ENCODE measurements at places on chromosomes 7 and 10. TPM values are rescaled to one million over a fixed set of nuclear protein-coding genes. Genes with fewer than 3 reads are reported as not detected.

DNA sequence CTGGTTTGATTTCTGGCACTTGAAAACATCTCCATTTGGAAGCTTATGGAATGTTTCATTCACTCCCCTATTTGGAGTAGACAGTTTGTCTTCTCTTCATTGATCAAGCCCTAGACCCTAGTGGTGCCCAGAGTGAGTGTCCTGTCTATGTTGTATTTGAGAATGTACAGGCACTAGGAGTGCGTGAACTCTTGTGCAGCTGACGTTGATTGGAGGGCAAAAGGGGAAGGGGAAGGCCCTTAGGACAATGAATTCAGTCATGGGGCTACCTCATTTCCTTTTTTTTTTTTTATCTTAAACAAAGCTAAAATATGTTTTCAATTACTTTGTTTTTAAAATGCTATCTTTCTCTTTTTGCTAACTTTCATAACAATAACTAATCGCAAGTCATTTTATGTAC, 66.5 kb downstream of the ADD3 start:
- no peaks in the 10 kb centered on the region for H3K4me1 ChIP-seq
- no peaks in the 10 kb centered on the region for H3K27me3 ChIP-seq

DNA sequence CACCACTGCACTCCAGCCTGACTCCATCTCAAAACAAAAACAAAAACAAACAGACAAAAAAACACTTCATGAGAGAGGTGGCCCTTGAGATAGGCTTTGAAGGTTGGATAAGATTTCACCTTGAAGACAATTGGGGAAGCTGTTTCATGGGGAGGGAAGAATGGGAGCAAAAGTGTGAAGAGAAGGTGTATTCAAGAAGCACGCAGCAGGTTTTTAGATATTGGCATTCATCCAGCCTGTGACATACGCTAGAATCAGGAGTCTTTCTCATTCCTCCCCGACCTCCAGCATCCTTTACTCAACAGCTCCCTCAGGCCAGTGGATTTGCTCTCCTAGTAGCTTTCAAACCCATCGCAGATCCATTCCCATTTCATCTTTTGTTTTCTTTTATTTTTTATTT, 116.3 kb upstream of the FAM171A1 start:
- no peak overlapping the region for H3K4me3 ChIP-seq
- H3K27ac ChIP-seq: no peak overlapping the region
- no peak for DNase-seq
- no peaks in the 10 kb centered on the region for H3K4me1 ChIP-seq
- H3K27me3 ChIP-seq: no peaks in the 10 kb centered on the region

DNA sequence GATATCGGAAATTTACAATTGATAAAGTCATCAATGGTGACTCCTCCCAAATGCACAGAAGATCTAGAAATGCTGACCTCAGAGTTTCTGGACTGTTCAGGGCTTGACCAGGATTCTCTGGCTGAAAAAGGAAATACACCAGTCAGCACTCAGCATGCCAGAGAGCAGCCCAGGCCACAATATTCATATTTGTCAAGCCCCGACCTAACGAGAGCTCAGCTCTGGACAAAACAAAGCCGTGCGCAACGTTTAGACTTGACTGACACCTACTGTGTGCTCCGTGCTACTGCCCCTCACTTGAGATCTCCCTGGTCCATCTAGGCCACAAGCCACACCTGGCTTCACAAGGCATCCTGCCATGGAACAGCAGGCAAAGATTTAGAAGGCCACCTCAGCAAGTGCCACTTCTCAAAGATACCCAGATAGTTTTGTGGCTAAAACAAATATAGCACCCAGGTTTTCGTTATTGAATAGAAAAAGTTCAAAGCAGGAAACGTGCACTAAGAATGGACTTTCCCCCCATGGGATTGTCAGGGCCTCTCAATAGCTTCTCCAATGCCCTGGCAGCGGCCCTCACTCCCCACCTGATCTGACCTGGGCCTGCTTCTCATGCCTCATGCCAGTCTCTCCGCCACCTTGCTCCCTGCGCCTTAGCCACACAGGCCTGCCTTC, 218.3 kb downstream of the FAM107B start:
- no peak for DNase-seq
- H3K27ac ChIP-seq: no peak overlapping the region
- no peaks in the 10 kb centered on the region for H3K36me3 ChIP-seq
- H3K27me3 ChIP-seq: no peaks in the 10 kb centered on the region

- H3K4me1 ChIP-seq: no peaks in the 10 kb centered on the region
- DNase-seq: no peak
- no peaks in the 10 kb centered on the region for H3K27me3 ChIP-seq
Observed at GRCh38 chr10:29658984-29659965, 24.5 kb upstream of the SVIL start.

- H3K27ac ChIP-seq: no peak overlapping the region
- H3K4me1 ChIP-seq: no peaks in the 10 kb centered on the region
- no peak overlapping the region for H3K4me3 ChIP-seq
- no peaks in the 10 kb centered on the region for H3K27me3 ChIP-seq
- no peaks in the 10 kb centered on the region for H3K36me3 ChIP-seq
Observed at GRCh38 chr7:151863386-151864079, 13.4 kb downstream of the PRKAG2 start.

GRCh38 chr7:141956084-141956483, 9.3 kb upstream of the CLEC5A start:
- H3K4me1 ChIP-seq: peaks cover 3% of the 10 kb centered on the region
- H3K27me3 ChIP-seq: no peaks in the 10 kb centered on the region
- no peak for DNase-seq
- H3K27ac ChIP-seq: no peak overlapping the region
- no peak overlapping the region for H3K4me3 ChIP-seq

- no peak overlapping the region for H3K4me3 ChIP-seq
- DNase-seq: no peak
- H3K27ac ChIP-seq: no peak overlapping the region
- no peaks in the 10 kb centered on the region for H3K4me1 ChIP-seq
Observed at GRCh38 chr10:3640816-3641215, 144.2 kb downstream of the KLF6 start.

- H3K27ac ChIP-seq: no peak overlapping the region
- no peaks in the 10 kb centered on the region for H3K36me3 ChIP-seq
- no peak overlapping the region for H3K4me3 ChIP-seq
Observed at GRCh38 chr7:111594602-111595001, 32.3 kb upstream of the IMMP2L start.

DNA sequence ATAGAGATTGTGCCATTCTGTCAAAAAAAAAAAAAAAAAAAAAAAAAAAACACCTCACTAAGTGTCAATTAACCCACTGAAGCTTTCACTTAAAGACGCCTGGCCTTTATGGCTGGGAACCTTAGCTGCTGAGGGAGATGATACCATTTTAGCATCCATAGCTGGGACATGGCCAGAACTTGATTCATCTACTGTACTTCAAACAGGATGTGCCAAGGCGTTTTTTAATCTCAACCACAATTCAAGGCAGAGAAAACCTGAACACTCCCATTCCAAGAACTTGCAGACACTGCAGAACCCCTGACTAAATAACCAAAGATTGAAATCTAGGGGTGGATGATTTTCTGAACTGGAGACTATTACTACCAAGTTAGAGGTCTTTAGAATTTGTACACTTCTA, 996.6 kb downstream of the SORCS1 start:
- H3K27ac ChIP-seq: no peak overlapping the region
- no peak for DNase-seq
- no peaks in the 10 kb centered on the region for H3K36me3 ChIP-seq
- no peak overlapping the region for H3K4me3 ChIP-seq
- H3K4me1 ChIP-seq: no peaks in the 10 kb centered on the region
- no peaks in the 10 kb centered on the region for H3K27me3 ChIP-seq

- H3K36me3 ChIP-seq: no peaks in the 10 kb centered on the region
- H3K27ac ChIP-seq: no peak overlapping the region
Observed at GRCh38 chr10:35712486-35712885, 70.4 kb upstream of the FZD8 start.

GRCh38 chr7:140350056-140350455, 48.3 kb downstream of the SLC37A3 start:
- no peaks in the 10 kb centered on the region for H3K4me1 ChIP-seq
- H3K4me3 ChIP-seq: no peak overlapping the region
- H3K27ac ChIP-seq: no peak overlapping the region
- no peaks in the 10 kb centered on the region for H3K27me3 ChIP-seq
- no peak for DNase-seq

GRCh38 chr7:25117226-25118047, 7.6 kb downstream of the CYCS start:
- H3K4me1 ChIP-seq: no peaks in the 10 kb centered on the region
- no peak overlapping the region for H3K4me3 ChIP-seq
- no peak overlapping the region for H3K27ac ChIP-seq
- H3K27me3 ChIP-seq: no peaks in the 10 kb centered on the region

GRCh38 chr7:98265841-98266271, 13.8 kb upstream of the TECPR1 start:
- H3K4me1 ChIP-seq: no peaks in the 10 kb centered on the region
- H3K4me3 ChIP-seq: no peak overlapping the region
- H3K27ac ChIP-seq: no peak overlapping the region
- no peak for DNase-seq
- H3K36me3 ChIP-seq: no peaks in the 10 kb centered on the region

GRCh38 chr10:13272164-13272571, 27.7 kb downstream of the PHYH start:
- no peak overlapping the region for H3K4me3 ChIP-seq
- DNase-seq: peak; percentile 52
- peaks cover 10% of the 10 kb centered on the region for H3K4me1 ChIP-seq
- H3K27ac ChIP-seq: peak overlapping the region; percentile 36
- no peaks in the 10 kb centered on the region for H3K27me3 ChIP-seq

DNA sequence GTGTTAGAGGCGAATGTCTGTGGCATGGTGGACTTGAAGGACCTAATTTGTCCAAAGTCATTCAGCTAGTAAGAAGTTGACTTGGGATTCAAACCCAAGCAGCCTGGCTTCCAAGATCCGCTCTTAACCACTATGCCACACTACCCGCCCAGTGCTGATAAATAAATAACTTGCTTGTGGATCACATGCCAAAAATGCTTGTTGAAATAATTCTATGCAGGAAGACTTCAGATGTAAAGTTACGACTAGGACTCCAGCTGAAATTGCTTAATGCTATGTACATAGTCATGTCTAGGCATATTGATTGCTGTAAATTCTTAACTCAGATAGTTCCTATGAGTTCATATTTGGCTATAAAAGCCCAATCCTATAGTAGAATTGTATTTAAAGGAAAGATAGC, 76.0 kb downstream of the PLXDC2 start:
- DNase-seq: no peak
- H3K27me3 ChIP-seq: no peaks in the 10 kb centered on the region
- H3K27ac ChIP-seq: no peak overlapping the region
- no peaks in the 10 kb centered on the region for H3K36me3 ChIP-seq
- H3K4me1 ChIP-seq: no peaks in the 10 kb centered on the region

SEPTIN7 gene
- 183 TPM for total RNA-seq

GIMAP8 gene
- not detected for total RNA-seq

NKX2-3 gene
- total RNA-seq: not detected

NPS gene
- not detected for total RNA-seq

HOXA9 gene
- not detected for total RNA-seq

FAM25G gene
- not detected for total RNA-seq

ITIH2 gene
- total RNA-seq: not detected
